ENCODE measurements at places on chromosomes 3 and 15. TPM values are rescaled to one million over a fixed set of nuclear protein-coding genes. Genes with fewer than 3 reads are reported as not detected.

DNA sequence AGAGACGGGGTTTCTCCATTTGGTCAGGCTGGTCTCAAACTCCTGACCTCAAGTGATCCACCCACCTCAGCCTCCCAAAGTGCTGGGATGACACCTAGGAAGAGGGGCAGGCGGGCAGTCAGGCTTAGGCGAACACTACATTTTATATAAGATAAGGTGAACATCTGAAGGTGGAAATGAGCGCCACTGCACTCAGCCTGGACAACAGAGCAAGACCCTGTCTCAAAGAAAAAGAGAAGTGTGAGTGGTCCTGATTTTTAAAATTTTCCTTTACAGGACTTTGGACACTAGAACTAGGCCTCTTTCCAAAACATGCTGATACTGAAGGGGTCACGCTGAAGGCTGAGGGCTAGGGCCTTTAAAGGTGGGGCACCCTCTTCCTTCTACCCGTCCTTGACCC lies 48.0 kb downstream of the ZDHHC19 start:
- no peak overlapping the region for H3K27ac ChIP-seq
- H3K36me3 ChIP-seq, result no peaks in the 10 kb centered on the region
- H3K4me1 ChIP-seq, result no peaks in the 10 kb centered on the region
- H3K4me3 ChIP-seq, result no peak overlapping the region
- no peaks in the 10 kb centered on the region for H3K27me3 ChIP-seq
- no peak for DNase-seq

- no peak overlapping the region for H3K27ac ChIP-seq
- no peaks in the 10 kb centered on the region for H3K27me3 ChIP-seq
- H3K4me1 ChIP-seq, result no peaks in the 10 kb centered on the region
- H3K4me3 ChIP-seq, result no peak overlapping the region
- no peaks in the 10 kb centered on the region for H3K36me3 ChIP-seq
Measured at GRCh38 chr15:96977886-96978285, 647.4 kb downstream of the NR2F2 start.

DNA sequence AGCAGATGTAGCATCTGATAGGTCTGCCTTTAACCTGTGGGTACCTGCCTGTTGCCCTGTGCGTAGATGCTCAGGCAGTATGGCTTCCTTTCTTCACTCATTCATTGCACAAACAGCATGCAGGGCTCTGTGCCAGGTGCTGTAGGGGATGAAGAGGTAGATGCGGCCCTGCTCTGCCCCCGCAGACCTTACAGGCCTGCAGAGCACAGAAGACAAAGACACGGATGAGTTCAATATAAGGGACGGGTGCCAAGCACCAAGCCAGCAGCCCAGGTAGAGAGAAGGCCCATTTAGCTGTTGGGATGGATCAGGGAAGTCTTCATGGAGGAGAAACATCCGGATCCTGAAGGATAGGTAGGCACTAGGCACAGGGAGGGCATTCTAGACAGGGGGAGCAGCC lies 69.4 kb downstream of the AAGAB start:
- H3K27me3 ChIP-seq, result no peaks in the 10 kb centered on the region
- DNase-seq, result no peak
- H3K4me3 ChIP-seq, result no peak overlapping the region
- peaks cover 9% of the 10 kb centered on the region for H3K4me1 ChIP-seq
- no peaks in the 10 kb centered on the region for H3K36me3 ChIP-seq

The CNTN3 gene
- total RNA-seq, result 12.2 TPM

DNA sequence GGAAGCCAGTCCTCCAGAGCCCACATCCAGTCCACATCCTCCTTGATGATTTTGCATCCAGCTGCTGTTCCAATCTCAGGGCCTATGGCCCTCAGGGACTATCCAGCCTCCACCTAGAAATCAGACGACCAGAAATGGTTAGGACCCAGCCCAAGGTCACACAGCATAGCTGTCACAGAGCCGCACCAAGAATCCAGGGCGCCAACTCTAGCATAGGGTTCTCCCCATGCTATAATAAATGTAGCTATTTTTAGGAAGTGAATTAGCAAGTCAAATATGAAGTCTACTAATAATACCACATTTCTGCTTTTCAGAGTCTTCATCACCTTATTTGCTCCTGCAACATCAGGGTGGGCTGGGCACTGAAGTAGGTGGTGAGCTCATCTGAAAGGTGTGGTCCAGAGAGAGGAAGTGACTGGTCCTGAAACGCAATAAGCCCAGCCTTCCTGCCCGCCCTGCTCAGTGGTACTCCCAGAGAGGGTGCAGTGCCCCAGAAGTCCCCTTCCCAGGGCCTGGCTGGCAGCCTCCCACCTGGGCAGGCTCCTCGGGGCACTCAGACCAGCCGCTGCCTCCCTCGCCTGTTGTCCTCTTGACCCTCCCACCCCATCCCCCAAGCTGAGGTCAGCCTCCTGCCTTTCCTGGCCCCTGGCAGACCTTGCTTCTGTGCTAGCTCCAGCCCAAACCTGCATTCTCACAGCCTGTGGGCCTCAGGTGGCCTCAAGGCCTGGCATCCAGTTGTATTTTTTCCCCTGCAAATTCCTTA lies 17.6 kb upstream of the CYP11A1 start:
- no peaks in the 10 kb centered on the region for H3K4me1 ChIP-seq
- no peaks in the 10 kb centered on the region for H3K36me3 ChIP-seq
- H3K27me3 ChIP-seq, result no peaks in the 10 kb centered on the region

The TERB2 gene
- total RNA-seq, result not detected
